ENCODE measurements at places on chromosomes 6 and 20.
A peak's percentile ranks its signal among the peaks of the same experiment; 100 is the strongest.

GRCh38 chr6:107750176-107750797 lies 73.8 kb downstream of the SCML4 start:
- H3K36me3 ChIP-seq, result no peaks in the 10 kb centered on the region
- no peak overlapping the region for H3K27ac ChIP-seq
- DNase-seq, result no peak
- no peaks in the 10 kb centered on the region for H3K4me1 ChIP-seq
- H3K4me3 ChIP-seq, result no peak overlapping the region

DNA sequence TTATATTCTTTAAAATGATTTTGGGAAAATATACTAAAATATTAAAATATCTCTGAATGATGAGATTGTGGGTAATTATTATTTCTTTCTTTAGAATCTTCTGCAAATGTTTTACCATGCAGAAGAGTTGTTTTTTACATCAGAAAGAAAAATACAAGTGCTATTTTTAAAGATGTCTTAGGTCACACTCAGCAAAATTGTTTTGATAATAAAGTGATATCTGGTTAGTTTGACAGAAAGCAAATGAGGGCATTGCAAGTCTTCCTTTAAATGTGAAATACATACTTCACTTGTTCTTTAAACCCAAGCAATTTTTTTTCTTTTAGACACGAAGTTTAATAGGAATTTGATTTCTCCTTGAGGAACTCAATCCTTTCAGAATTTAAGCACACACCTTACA lies 43.6 kb upstream of the STXBP5 start:
- no peaks in the 10 kb centered on the region for H3K36me3 ChIP-seq
- H3K27me3 ChIP-seq, result no peaks in the 10 kb centered on the region
- H3K4me1 ChIP-seq, result no peaks in the 10 kb centered on the region
- no peak overlapping the region for H3K4me3 ChIP-seq
- no peak overlapping the region for H3K27ac ChIP-seq
- no peak for DNase-seq

DNA sequence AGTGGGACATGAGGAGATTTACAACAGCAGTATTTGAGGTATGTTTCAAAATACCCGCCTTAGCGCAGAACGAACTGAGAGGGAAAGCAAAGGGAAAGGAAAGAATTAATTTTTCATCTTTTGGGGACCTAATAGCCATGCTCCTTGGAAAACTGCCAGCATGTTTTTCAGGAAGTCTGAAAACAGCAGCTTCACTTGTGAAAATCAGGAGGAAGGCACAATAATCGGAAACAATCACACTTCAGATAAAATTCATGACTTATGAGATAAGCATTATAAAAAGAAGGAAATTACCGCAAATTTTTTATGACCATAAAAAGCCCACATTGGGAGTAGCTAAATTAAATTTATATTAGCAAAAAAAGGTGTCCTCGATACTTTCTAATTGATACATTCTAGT lies 541.1 kb downstream of the HAO1 start:
- DNase-seq, result no peak
- H3K4me1 ChIP-seq, result no peaks in the 10 kb centered on the region
- H3K4me3 ChIP-seq, result no peak overlapping the region
- H3K27ac ChIP-seq, result no peak overlapping the region
- no peaks in the 10 kb centered on the region for H3K36me3 ChIP-seq

GRCh38 chr6:63471654-63472053 lies 100.6 kb upstream of the LOC128125822 start:
- H3K4me1 ChIP-seq, result no peaks in the 10 kb centered on the region
- H3K36me3 ChIP-seq, result no peaks in the 10 kb centered on the region
- no peaks in the 10 kb centered on the region for H3K27me3 ChIP-seq

- no peaks in the 10 kb centered on the region for H3K36me3 ChIP-seq
- peaks cover 29% of the 10 kb centered on the region for H3K4me1 ChIP-seq
- no peak overlapping the region for H3K27ac ChIP-seq
- no peak for DNase-seq
- H3K4me3 ChIP-seq, result no peak overlapping the region
These were observed 50.6 kb downstream of the RCAN2 start for GRCh38 chr6:46440641-46441040.

GRCh38 chr6:112934433-112935327 lies 587.5 kb downstream of the RFPL4B start:
- H3K27me3 ChIP-seq, result no peaks in the 10 kb centered on the region
- no peak overlapping the region for H3K4me3 ChIP-seq
- no peak overlapping the region for H3K27ac ChIP-seq

GRCh38 chr6:125738276-125738675 lies 11.2 kb upstream of the HEY2 start:
- no peak overlapping the region for H3K4me3 ChIP-seq
- peaks cover 16% of the 10 kb centered on the region for H3K27me3 ChIP-seq
- no peak for DNase-seq
- no peaks in the 10 kb centered on the region for H3K36me3 ChIP-seq

DNA sequence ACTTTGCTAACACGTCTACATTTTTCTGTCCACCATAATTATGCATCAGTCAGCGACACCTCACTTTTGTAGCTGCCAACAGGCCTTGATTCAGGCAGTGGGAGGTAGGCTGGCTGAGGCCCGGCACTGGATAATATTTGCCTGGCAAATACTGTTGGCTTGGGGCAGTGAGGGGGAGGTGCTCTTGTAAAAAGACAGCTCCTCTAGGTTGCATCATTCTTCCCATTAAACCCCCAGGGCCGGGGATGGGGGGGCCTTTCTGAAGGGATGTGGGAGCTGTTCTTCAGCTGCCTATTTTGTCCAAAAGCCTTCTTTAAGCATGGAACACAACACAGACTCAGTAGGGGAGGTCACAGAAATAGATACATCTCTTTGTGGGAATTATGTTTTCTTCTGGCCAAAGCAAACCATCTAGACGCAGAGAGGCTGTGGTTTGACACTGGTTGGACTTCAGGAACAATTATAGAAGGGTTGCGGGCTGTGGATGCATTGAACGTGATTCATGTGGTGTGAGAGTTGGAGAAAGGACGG lies 338.3 kb upstream of the NT5E start:
- no peak overlapping the region for H3K4me3 ChIP-seq
- no peaks in the 10 kb centered on the region for H3K36me3 ChIP-seq
- DNase-seq, result no peak
- no peak overlapping the region for H3K27ac ChIP-seq
- no peaks in the 10 kb centered on the region for H3K27me3 ChIP-seq

GRCh38 chr20:62499758-62500236 lies 24.0 kb upstream of the GATA5 start:
- H3K27me3 ChIP-seq, result no peaks in the 10 kb centered on the region
- peaks cover 14% of the 10 kb centered on the region for H3K4me1 ChIP-seq
- H3K27ac ChIP-seq, result no peak overlapping the region
- H3K36me3 ChIP-seq, result no peaks in the 10 kb centered on the region
- DNase-seq, result no peak

DNA sequence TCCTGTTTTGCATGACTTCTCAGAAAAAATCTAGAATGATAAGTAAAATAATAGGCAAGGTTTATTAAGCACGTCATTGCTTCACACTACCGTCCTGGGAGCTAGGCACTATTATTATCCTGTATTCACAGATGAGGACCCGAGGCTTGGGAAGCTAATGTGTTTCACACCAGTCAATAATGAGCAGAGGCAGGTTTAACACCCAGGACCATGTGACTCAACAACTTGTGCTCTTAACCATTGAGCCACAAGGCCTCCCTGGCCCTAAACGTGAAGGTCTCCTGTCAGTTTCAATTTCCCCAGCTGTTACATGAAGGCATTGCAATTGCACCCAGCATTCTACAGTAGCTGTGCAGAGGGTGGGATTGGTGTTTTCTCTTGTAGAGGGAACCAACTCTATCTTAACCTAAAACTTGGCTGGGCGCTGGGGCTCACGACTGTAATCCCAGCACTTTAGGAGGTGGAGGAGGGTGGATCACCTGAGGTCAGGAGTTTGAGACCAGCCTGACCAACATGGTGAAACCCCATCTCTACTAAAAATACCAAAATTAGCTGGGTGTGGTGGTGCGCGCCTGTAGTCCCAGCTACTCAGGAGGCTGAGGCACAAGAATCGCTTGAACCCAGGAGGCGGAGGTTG lies 191.2 kb downstream of the BCAS1 start:
- no peak for DNase-seq
- no peak overlapping the region for H3K4me3 ChIP-seq
- H3K27ac ChIP-seq, result no peak overlapping the region

DNA sequence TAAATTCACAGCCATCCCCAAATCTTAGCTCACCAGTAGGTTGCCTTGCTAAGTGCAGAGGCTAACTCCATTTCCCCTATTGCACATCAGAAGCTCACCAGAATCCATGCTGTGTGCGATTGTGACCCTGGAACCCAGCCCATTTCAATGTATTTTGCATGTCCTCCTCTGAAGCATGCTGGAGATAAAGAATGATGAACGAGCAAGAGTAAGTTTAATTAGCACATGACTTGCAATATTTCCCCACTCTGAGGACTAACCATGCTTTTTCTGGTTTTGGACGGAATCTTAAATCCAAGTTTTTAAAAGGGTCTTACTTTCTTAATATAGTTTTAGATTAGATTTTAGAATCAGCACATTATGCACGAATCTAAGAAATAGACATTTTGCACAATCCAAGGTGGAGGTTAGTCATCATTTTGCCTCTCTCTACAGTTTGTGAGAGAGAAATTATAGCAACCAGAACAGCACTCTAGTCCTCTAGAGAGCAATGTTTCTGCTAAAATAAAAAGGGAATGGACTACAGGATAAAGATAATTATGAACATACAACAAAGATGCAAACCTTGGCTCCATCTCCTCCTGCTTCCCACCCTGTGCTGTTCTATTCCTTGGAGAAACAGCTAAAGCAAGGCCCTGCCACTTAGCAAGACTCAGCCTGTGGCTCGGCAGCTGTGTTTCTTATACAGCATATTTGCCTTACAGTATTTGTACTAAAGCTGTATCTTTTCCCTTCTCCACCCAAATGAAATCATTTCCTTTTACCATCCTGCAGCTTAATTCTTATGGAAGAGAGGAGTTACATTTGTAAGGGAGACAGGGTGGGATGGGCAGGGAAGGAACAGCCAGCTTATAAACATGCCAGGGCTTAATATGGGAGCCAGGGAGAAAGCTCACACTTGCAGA lies 24.9 kb upstream of the LAMA4 start:
- no peak for DNase-seq
- H3K36me3 ChIP-seq, result no peaks in the 10 kb centered on the region
- H3K4me3 ChIP-seq, result no peak overlapping the region
- 0 out of 2 replicates have a peak, but pooled peaks cover 3% of the 10 kb centered on the region for H3K4me1 ChIP-seq

DNA sequence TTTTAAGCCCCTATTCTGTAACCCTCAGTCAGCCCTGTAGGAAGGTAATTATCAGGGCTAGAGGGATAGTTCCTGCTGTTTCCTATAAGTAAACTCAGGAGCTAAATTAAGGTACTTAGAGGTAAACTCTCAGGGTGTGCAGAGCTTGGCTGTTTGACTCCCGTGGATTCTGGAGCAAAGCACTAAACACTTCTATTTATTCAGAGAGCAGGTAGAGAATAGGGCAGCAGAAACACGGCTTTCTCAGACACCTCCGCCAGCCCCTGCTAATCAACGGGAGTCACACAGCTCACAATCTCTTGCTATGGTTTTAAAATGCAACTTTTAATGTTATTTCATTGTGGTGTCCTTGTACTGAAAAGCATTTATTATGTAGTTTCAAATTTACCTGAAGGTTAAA lies 21.8 kb downstream of the PRKN start:
- H3K36me3 ChIP-seq, result no peaks in the 10 kb centered on the region
- H3K4me1 ChIP-seq, result no peaks in the 10 kb centered on the region
- DNase-seq, result no peak

DNA sequence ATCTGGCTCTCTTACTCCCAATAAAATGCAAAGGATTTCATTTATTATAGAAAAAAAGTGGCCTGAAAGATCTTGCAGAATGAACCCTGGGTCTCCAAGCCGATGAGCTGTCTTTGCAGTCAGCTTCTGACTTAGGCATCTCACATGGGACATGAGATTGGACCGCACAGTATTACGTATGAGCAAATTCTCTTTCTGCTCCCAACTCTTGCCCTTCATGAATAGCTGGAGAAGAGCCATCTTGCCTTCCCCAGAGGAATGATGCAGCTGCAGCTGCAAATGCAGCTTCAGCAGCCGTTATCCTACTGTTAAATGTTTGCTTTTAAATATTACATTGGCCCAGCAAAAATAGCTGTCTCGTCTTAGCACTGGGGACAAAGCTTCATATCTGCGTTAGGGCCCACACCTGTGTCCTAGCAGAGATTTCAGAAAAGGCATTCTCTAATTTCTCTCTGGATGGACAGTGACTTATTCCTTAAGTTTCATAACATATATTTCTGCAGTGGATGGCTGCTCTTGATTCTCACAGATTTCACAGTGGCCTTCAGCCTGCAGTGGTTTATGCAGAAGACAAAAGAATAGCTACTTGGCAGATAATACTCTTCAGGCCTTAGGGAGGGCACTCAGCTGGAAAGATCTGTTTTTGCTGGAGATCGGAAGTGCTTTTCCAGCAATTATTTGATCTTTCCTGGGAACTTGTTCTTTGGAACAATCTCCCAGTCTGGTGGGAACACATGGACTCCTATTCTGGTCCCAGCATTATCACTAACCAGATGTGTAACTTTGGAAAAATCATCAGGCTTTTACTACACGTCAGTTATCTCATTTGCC lies 129.2 kb downstream of the FYN start:
- no peaks in the 10 kb centered on the region for H3K27me3 ChIP-seq
- H3K36me3 ChIP-seq, result no peaks in the 10 kb centered on the region
- H3K27ac ChIP-seq, result no peak overlapping the region
- no peak for DNase-seq
- no peaks in the 10 kb centered on the region for H3K4me1 ChIP-seq
- no peak overlapping the region for H3K4me3 ChIP-seq

DNA sequence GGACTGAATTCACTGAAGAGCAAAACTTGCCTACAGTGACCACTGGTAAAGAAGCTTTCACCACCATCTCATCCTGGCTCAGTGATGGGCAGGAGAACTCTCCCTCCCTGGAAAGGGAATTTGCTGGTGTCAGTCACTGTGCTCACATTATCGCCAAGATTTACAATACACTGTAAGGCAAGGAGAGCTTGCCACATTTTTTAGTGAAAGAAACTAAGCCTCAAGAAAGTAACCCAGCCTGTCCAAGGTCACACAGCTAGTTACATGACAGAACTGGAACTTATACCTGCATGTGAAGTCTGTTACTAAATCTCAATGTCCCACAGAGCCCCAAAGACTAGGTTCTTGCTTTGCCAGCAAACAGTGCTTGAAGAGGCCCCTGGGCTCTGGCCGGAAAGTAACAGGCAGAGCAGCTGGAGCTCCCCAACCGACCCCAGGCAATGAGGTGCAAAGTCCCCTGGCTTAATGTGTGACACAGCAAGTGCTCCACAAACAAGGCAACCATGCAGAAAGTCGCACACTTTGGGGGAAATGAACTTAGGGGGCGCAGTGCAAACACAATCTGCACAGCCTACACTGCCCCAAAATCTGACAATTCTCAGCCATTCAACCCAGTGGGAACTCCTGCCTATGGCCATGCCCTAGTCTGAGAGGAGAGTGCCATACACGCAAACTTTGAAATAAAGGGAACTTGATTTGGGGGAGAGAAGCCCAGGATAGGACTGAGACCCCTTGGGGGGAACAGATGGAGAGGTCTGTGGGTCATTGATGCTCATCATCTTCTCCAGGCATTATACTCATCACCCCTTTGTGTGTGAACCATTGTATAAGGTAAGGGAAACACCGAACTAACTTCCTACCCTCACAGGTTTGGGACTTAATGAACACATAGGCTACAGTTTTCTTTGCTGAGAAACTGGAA lies 1.9 kb downstream of the BCL2L1 start:
- H3K4me1 ChIP-seq, result peaks cover 71% of the 10 kb centered on the region
- DNase-seq, result peak; percentile 26
- H3K27ac ChIP-seq, result peak overlapping the region; percentile 91

All from SJSA1 (cell line).